ENCODE measurements at places on chromosomes 2 and 18.

DNA sequence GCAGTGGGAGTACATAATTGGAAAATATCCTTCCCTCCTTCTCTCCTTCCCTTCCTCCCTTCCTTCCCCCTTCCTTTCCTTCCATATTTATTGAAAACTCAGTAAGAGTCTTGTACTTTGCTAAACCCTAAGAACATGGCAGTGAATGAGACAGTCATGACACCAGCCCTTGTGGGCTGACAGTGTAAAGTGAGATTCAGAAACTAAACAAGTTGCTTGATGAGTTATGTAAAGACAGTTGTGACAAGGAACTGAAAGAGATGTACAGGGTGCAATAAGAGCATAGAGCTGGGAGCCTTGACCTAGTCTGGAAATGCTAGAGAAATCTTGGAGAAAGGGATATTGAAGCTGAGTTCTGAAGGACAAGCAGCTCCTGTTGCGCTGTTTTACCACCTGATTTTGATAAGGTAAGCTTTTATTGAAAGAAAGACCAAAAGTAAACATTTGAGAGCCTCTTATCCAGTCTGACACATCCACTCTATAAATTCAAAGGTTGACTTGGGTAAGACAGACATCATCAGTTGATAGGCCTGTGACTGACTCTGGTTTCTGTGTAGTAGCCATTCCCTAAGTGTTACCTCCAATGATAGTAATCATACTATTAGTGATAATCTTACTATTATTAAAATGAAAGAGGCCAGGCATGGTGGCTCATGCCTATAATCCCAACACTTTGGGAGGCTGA, 66.5 kb upstream of the SKOR2 start:
- no peak for DNase-seq

- DNase-seq: no peak
Measured at GRCh38 chr2:109144721-109145120, 15.7 kb downstream of the SH3RF3 start.

DNA sequence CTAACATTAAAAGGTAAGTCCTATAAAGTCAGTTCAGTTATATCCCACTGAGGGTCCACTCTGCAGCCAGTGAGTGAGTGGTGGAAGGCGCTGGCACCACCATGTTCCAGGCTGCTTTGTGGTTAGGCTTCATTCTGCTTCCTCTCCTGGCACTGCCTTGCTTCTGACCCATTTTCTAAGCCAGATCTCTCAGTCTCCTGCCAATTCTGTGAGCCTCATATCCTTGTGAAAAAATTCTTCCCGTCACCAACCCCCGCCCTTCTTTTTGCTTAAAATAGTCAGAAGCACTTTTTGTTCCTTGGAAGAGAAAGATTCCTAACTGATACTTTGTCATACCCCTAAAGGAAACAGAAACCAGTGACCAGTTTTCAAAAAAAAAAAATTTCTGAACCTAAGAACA, 139.8 kb upstream of the NCK2 start:
- no peak for DNase-seq

GRCh38 chr2:168500516-168500915, 44.4 kb downstream of the CERS6 start:
- no peak for DNase-seq

- DNase-seq: no peak
Measured at GRCh38 chr2:45422921-45423320, 188.1 kb downstream of the SRBD1 start.

- DNase-seq: no peak
Measured at GRCh38 chr2:238379096-238379810, 47.5 kb upstream of the ASB1 start.

DNA sequence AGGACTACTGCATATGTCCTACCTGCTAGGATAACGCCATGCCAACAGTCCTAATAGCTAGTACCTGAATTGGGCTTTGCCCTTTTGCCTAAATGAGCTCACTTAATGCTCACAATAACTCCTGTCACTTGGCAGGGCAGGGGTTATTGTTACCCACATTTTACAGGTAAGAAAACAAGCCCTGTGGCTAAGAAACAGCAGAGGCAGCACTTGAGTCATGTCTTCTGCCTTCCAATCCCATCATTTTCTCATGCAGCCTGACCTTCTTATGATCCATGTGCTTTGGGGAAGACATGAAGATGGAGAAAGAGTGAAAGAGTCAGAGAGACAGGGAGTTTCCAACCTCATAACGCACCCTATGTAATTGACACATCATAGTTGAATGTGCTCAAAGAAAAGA, 33.6 kb upstream of the LPIN1 start:
- DNase-seq: no peak

- DNase-seq: no peak
Measured at GRCh38 chr2:109102588-109103233, 26.3 kb upstream of the SH3RF3 start.

- DNase-seq: no peak
Measured at GRCh38 chr2:58900246-58901027, 659.3 kb upstream of the FANCL start.

DNA sequence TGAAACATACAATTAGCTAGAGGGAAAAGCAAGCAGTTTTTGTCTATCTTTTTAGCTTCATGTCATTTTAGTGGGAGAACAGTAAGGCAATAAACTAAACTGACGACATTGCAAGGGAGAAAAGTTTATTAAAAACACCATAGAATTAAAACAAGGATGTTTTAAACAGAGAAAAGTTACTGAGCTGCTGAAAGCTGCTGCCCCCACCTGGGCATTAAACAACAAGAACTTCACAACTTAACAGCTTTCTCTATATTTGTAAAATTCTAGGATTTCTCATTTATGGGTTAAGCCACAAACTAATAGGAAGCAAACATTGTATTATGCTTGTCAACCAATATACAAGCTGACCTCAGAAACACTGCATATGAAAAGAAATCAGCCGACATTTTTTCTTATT, 289.2 kb downstream of the ERBB4 start:
- DNase-seq: no peak

DNA sequence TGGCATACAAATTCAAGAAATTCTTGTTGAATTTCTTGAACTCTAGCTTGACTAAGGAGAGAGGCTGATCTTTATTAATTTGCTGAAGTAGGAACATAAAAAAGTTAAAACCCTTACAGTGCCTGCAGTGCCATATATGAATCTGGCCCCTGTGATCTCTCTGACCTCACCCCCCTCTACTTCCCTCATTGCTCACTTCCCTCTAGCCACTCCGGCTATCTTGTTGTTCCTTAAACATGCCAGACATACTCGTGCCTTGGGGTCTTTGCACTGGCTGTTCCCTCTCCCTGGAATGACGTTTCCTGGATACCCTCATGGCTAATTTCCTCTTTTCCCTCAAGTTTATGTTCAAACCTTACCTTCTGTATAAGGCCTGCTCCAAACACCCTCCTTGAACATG, 246.3 kb upstream of the SIX2 start:
- no peak for DNase-seq

DNA sequence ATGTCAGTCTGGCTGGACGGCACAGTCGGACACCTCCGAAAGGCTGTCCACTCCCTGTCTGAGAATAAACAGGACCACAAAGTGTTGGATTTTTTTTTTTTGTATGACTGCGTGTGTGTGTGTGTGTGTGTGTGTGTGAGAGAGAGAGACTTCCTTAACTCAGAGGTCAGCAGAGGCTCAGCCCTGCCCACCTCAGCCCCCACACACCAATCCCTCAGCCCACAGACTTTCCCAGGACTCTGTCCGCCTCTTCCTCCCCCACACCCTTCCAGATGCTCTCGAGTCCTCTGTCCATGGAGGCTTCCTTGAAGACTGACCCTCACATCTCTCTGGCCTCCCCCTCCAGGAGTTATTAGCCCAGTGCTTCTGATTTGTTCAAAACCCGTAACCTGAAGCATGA, 147.3 kb downstream of the BCL11A start:
- DNase-seq: no peak

GRCh38 chr2:54906716-54907115, 143.5 kb downstream of the RTN4 start:
- no peak for DNase-seq

GRCh38 chr2:176199902-176200301, 11.4 kb downstream of the HOXD1 start:
- no peak for DNase-seq

GRCh38 chr2:60000686-60001085, 552.8 kb downstream of the BCL11A start:
- no peak for DNase-seq

DNA sequence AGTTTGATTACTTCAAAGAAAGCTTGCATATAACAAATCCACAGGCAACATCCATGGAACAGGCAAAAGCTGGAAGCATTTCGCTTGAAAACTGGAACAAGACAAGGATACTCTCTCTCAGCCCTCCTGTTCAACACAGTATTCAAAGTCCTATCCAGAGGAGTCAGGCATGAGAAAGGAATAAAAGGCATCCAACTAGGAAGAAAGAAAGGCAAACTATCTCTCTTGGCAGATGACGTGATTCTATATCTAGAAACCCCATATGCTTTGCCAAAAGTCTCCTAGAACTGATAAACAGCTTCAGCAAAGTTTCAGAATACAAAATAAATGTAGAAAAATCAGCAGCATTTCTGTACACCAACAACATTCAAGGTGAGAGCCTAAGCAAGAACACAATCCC, 34.1 kb upstream of the MC4R start:
- DNase-seq: no peak

- no peak for DNase-seq
Measured at GRCh38 chr18:57805117-57805516, 2.0 kb upstream of the ATP8B1 start.

DNA sequence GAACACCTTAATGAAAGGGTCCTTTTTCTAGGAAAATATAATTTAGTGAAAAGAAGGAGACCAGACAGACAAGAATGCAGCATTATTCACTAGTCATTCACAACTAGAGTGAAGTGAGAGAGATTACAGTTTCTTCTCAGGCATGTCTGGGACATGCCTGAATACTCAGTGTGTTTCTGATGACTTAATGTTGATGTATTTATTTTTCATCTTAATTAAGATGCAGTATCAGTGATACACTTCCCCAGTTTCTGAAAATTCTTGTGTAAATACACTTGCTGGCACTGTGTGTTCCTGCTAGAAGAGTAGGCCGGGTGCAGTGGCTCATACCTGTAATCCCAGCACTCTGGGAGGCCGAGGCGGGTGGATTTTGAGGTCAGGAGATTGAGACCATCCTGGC, 143.6 kb downstream of the MYO3B start:
- DNase-seq: no peak

- no peak for DNase-seq
Measured at GRCh38 chr18:25253136-25253535, 98.8 kb downstream of the ZNF521 start.

- no peak for DNase-seq
Measured at GRCh38 chr2:95530734-95531133, 46.2 kb upstream of the TRIM43B start.

DNA sequence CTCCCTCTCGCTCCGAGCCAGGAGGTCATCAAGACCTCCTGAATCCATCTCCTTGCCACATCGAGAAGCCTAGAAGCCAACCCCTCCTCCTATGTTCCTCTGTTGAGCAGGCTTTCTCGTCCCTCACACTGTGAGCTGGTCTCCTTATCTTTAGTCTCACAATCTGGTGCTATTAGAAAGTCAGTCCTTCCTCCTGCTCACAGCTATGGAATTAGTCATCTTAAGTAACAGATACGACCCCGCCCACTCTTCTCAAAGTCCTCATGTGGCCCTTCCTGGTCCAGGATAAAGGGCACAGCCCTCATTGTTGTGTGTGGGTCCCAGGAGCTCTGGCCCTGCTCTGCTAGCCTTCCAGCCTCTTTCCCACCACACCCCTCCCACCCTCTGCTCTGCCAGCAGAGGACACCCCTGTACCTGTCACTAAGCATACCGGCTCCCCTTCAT, 41.4 kb upstream of the TRIB2 start:
- DNase-seq: no peak

GRCh38 chr2:152542337-152542994, 174.8 kb downstream of the PRPF40A start:
- DNase-seq: no peak

- DNase-seq: no peak
Measured at GRCh38 chr2:19109518-19109917, 248.9 kb downstream of the OSR1 start.

DNA sequence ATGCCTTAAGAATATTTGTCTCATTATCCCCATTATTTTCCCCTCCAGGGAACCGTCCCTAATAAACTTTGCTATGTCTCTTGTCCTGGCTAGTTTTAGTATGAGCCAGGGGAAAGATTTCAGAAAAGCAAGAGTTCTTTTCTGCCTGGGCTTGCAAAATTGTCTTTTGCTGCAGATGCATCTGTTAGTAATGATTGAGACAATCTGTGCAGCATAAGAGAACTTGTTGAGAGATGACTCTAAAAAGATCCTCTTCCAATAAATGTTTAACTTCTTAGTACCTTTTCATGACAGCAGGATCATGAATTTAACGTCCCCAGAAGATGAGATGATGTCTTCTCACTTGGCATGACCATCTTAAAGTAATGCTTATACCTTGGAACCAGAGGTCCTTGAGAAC, 172.5 kb upstream of the CREB1 start:
- no peak for DNase-seq

DNA sequence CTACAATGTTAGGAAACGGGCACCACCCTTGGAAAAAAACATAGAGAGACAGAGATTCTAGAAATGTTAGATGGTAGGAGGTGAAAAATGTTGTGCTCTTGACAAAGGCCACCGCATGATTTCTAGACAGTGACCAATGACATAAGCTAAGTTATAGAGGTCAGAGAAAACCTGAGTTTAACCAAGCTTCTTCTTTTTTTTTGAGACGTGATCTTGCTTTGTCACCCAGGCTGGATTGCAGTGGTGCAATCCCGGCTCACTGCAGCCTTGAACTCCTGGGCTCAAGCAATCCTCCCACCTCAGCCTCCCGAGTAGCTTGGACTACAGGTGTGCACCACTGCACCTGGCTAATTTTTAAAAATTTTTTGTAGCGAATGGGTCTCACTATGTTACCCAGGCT, 13.0 kb downstream of the FER1L5 start:
- DNase-seq: no peak

DNA sequence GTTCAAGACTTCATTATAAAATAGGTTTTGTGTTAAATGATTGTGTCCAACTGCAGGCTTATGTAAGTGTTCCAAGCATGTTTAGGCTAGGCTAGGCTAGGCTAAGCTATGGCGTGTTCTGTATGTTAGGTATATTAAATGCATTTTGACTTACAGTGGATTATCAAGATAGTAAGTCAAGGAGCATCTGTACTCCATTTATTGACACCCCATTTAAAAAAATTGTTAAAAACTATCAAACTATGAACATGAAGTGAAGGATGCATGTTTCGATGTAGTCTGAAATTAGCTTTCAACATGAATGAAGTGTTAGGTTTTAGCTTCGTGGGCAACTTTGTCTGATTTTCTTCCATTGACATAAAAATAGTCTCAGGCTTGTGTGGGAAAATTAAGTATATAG, 290.5 kb downstream of the PARD3B start:
- DNase-seq: no peak

- DNase-seq: no peak
Measured at GRCh38 chr18:13520306-13520705, 206.1 kb downstream of the FAM210A start.

- DNase-seq: peak; percentile 5
Measured at GRCh38 chr2:240060977-240061591, 7.8 kb upstream of the OR6B3 start.

- no peak for DNase-seq
Measured at GRCh38 chr2:235616885-235617284, 123.0 kb downstream of the AGAP1 start.

Data from COR-L47 (cell line).